ENCODE measurements at places on chromosomes 5 and 9. TPM values are rescaled to one million over a fixed set of nuclear protein-coding genes. Genes with fewer than 3 reads are reported as not detected.

Gene TMOD1
- 0.60 TPM for total RNA-seq

Gene ANKRD20A1
- total RNA-seq: not detected

Gene JAKMIP2
- total RNA-seq: not detected

Gene EHMT1
- 53.9 TPM for total RNA-seq

Gene ISOC1
- 21.1 TPM for total RNA-seq

Gene SPINK13
- not detected for total RNA-seq

Gene SLC34A1
- total RNA-seq: not detected
